ENCODE measurements at places on chromosomes 2 and 18. TPM values are rescaled to one million over a fixed set of nuclear protein-coding genes. Genes with fewer than 3 reads are reported as not detected.

SGO2 gene
- 11.2 TPM for total RNA-seq

PLGLB1 gene
- total RNA-seq, result 0.48 TPM

SP9 gene
- total RNA-seq, result 1.9 TPM

CROCC2 gene
- total RNA-seq, result not detected

REG1B gene
- total RNA-seq, result not detected
